ENCODE measurements at places on chromosomes 7 and 10.

DNA sequence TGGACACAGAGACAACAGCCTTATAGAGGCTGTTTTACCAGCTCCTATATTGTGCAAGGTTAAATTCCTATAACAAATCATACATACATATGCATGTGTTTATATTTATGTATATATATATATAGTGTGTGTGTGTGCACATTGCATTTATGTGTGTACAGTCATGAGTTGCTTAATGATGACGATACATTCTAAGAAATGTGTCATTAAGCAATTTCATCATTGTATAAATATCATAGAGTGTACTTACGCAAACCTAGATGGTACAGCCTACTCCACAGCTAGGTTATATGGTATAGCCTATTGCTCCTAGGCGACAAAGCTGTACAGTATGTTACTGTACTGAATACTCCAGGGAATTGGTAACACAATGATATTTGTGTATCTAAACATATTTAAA lies 30.1 kb upstream of the TNKS2 start:
- DNase-seq = no peak

DNA sequence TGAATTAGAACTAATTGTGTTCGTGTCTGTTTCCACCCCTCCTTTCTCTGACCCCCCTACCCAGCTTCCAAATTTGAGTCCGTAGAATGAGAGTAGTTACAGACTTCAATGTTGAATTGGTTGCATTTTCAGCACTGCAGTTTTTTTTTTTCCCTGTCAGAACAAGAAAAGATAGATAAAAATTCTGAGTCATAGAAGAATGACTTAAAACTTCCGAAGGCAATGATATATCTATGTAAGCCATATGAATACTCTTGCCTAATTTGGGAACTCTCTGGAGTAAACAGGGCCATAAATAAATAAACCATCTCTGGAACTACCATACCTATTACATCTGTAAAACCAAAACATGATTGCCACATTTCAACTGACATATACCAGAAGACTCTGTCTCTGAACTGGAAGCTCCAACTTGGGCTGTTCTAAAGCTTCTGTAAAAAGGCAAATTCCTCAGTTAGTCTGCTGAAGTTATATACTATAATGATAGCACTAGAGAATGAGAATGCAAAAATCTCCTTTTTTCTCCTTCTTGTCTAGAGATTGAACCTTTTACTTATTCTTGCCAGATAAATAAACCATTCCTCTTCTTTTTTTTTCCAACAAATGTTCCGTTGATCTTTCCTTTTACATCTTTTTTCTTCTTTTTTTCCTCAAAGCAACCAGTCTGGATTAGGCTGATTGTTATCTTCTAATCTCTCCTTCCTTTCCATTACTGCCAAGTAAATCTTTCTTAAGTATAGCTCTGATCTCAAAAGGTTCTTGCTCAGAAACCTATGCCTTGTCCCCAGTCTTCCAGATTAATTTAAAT lies 23.5 kb downstream of the VCL start:
- DNase-seq = no peak

DNA sequence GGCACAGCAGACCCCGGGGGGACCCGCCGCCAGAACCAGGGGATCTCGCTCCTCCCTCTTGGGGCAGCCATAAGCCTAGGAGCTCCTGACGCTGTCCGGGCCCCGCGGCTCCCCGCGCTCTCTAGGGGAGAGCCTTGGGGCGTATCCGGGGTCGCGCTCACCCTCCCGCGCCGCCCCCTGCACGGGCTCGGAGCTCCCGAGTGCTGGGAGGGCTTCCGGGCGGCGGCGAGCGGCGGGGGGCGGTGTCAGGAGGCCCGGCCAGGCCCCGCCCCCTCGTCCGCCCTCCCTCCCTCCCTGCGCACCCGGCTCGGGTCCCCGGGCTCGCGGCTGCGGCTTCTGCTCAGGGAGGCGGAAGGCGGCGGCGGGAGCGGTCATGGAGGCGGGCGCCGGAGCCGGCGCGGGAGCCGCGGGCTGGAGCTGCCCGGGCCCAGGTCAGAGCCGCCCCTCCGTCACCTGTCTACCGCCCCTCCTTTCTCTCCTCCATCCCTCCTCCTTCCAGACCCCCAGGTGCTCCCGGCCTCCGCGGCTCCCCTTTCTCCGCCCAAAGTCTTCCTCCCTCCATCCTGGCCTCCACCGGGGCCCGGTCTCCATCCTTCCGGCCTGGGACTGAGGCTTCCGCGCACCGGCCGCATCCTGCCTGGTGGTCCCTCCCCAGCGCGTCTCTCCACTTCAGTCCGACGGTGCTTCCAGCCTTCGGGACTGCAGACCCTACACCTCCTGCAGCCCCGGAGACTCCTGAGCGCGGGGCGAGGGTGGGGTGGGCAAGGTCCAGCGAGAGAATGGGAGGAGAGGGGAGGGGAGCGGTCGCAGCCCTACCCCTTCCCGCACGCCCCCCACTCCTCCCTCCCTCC lies at the start of gene CCDC136:
TSS of gene CCDC136 (plus strand) at position 848 of the 851 bp plus-strand sequence. CDS start 444 bp downstream, outside the sequence.
- DNase-seq = peak; percentile 80

DNA sequence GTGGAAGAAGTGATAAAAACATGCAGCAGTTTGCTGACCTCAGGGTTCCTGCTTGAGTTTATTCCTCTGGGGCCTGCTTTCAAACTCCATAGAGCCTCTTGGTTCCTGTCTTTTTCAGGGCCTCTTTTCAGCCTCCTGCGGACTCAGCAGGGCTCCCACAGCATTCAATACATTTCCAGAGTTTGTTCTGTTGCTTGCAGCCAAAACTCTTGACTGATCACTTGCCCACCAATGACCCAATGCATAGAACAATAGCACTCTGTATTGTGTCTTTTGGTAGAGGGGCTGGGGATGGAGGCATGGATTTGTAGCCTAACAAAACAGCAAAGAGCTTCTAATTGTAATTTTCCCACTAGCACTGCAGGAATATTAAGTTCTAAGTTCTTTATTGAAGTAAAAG lies 50.8 kb upstream of the CREB5 start:
- no peak for DNase-seq

- DNase-seq = no peak
Observed at GRCh38 chr7:74230446-74231231, 20.8 kb downstream of the LAT2 start.

- DNase-seq = no peak
Observed at GRCh38 chr7:116713918-116714317, 41.9 kb downstream of the MET start.
